ENCODE measurements at places on chromosomes 6 and 20. TPM values are rescaled to one million over a fixed set of nuclear protein-coding genes. Genes with fewer than 3 reads are reported as not detected.

DNA sequence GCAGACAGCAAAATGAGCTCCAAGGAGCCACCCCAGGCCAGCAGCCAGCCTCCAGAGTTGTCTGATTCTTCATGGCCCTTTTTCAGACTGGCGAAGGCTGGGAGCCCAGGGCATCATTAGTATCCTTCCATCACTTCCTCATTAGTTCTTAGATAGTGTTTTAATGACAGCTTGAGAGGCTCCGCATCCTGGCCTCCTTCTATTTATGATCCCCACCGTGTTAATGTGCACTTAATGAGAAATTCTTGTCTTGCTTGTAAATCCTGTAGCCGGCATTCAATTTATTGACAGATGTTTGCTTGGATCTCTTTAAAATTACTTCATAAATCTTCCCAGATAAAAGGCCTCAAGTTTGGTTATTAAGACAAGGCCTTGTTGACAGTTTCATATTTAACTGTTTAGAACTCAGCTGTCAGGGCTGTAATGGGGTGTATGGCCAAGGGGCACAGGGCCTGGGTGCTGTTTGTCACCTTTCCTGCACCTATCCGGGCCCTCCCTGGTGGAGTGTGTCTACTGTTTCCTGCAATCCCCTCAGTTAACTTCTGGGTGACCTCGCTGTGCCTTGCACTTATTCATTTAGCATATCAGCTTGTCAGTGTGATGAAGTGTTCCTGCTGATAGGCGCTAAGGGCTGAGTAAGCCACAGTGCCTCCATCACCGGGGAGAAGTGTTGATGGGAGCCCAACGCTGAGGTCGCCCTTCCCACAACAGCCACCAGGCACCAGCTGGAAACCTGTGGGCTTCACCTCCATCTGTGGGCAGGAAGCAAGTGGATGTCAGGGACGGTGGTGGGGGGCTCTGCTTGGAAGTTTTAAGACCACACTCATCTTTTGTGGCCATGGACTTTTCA is 169.3 kb downstream of the TSHZ2 start:
- ATAC-seq: no peak

- peak; percentile 70 for ATAC-seq
These were observed 31.7 kb upstream of the CST1 start for GRCh38 chr20:23782366-23782983.

DNA sequence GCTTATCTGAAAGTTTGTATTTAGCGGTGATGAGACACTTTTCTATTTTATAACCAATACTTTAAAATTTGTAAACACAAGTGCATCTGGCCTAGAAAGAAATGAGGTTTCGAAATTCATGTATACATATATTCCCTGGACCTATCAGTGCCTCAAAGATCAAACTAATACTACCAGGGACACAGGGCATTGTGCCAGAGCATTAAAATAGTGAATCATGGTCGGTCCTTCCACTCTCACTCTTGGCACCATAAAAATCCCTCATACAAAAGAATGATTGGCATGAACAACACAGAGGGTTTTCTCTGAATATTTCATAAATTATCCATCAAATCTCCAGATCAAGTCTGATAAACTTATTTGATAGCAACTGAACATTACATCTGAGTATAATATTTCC is 62.0 kb downstream of the MMUT start:
- ATAC-seq: no peak

- ATAC-seq: no peak
These were observed 54.1 kb upstream of the KCNG1 start for GRCh38 chr20:51076786-51077685.

DNA sequence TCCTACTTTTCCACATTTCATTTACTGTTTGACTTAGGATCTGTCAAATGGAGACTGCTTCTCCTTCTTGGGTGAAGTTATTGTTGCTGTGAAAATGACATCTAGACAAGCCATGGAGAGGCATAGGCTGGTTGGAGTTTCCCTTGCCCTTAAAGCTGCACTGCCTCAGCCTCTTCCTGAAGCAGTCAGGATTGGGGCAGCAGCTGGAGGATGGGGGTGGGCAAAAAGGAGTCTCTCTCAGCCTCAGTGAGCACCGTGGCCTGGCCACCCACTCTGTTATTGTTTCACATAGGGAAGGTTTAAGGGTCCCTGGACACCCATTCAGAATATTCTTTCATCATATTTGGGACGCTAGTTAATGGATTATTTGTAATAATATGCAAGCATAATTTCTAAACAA is 7.7 kb upstream of the ZBTB24 start:
- no peak for ATAC-seq

Gene GRM4
- not detected for total RNA-seq

Data from esophagus mucosa (tissue), 1 donor.